Muscle of back (tissue), 13 donors: ENCODE measurements at places on chromosomes 5 and 9.

GRCh38 chr5:9562141-9562540, 16.3 kb upstream of the SEMA5A start:
- DNase-seq = no peak

DNA sequence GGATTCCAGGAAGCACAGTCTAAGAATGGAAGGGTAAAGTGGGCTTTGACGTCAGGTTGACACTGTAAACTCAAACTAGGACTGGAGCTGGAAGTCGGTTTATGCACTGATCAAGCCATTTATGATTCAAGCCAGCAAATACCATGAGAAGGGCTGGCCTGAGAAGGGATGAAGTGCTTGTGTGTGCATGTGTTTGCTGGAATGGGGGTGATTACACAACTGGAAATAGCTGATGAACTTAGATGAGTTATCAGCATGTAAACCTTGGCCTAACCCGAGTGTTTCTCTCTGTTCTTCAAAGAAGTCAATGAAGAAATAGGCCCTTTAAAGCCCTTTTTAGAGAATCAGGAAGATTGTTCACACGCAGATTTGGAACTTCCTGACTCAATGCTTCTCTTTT, 287.6 kb downstream of the RFX3 start:
- DNase-seq = no peak

GRCh38 chr5:57831932-57832331, 349.3 kb upstream of the ACTBL2 start:
- no peak for DNase-seq

DNA sequence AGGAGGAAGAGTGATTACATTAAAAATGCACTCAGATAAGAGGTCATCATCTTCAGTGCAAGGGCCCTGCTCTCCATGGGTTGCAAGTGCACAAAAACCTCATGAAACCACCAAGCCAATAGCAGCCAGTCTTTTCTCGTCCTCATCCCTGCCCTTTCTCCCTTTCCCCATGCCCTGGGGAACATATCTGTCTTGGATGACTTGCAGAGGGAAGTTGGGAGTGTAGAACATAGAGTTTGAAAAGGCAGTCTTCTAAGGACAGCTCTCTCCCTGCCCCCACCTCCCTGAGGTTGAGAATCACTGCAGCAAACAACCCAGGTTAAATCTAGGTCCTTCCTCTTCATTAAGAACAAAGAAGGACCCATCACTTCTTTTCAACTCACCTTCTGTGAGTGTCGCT, 22.0 kb downstream of the DDX31 start:
- no peak for DNase-seq

GRCh38 chr9:93083592-93084470, 12.2 kb upstream of the CARD19 start:
- no peak for DNase-seq

- DNase-seq = no peak
Measured at GRCh38 chr9:112869917-112870316, 20.8 kb downstream of the SLC46A2 start.

DNA sequence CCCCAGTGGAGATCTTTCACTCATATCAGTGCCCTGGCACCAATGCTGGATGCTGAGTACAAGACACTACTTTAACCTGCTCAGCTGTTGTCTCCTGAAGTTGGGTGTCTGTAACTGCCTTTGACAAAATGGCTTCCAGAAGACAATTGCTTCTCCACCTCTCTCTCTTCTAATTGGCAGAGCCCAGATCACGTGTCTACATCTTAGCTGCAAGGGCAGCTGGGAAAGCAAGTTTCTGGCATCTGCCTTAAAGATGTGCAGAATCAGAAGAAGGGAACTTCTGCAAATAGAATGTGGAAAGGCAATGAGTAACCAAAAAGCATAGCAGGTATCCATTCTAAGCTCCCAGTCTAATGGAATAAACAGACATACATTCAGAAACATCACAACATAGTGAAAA, 81.1 kb downstream of the PDZD2 start:
- DNase-seq = no peak

DNA sequence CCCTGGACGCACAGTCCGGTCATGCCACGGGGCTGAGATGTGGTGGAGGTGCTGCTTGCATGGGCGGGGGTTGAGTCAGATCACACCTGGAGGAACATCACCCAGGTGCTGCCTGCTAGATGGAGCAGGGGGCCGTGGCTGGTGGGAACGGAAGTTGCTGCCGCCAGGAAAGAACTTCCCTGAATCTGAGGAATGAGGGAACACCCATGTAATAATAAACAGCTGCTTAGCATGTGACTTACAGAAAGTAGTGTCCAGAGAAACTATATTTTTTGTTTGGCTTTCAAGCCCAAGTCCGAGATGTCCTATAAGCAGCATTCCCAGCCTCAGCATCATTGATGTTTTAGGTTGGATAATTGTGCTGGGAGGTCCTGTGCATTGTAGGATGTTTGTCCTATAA, 27.1 kb upstream of the FAM240B start:
- no peak for DNase-seq

GRCh38 chr5:143525176-143525575, 121.7 kb upstream of the NR3C1 start:
- no peak for DNase-seq

DNA sequence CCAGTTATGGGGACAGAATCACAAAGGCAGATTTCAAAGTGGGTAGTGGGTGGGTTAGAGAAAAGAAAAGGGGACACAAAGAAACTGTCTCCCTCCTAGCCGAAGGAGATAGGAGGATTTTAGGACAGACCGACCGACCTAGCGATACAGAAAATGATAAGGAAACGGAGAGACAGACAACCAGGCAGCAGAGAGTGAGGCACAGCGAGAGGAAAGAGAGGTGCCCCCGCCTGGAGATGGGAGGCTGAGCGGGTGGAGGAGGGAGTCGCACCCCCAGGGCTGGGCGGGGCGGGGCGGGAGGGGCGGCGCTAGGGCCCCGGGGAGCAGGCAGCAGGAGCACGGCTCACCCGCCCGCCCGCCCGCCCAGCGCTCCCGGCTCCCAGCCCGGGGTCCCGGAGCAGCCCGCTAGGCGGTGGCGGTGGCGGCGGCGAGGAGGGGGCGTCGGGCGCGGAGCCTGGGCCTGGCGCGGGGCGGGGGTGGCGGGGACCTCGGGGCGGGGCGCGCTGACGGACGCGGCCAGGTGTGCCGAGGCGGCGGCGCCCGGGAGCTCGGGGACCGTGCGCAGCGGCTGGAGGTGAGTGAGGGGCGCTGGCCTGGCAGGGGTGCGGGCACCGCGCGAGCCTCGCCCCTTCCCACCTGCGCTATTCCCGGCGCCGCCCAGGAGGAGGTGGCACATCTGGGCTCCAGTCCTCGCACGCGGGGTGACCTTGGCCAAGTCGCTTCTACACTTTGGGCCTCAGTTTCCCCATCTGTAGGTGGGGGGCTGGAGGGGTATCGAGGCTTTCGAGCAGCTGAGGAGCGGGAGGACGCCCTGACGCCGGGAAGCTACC, 15.9 kb upstream of the SYNPO start:
- DNase-seq = no peak

- DNase-seq = peak; percentile 65
Measured at GRCh38 chr5:67530609-67531255, 334.1 kb upstream of the CD180 start.

- DNase-seq = no peak
Measured at GRCh38 chr5:55236800-55237199, 3.4 kb upstream of the CCNO start.

DNA sequence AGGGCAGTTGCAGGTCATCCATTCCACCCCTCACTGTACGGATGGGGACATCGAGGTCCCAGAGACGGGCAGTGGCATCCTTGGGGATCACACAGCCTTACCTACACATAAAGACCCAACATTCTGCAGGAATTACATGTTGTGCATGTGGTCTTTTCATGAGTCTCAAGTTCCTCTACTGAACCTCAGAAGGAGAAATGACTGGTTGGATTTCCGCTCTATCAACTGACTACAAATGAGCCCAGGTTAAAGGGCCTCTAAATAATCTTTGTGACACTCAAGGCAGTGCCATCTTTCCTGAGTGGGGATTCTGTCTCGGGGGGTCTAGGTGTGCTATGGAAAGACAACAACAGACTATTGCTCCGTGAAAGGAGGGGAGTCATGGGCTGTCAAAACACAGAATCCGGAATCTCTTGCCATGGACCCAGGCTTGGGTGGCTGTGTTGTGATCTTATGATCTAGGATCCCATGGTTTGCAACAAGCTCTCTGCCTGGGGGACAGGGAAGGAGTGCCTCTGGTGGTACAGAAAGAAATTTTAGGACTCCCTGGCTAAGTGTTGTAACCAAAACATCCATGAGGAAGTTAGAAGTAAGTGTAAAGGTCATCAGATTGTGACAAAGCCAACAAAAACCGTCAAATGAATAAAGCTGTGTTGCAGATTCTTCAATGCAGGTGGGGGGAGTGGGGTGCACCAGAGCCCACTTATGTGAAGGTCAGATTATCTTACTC, 1.9 kb upstream of the SLC31A2 start:
- no peak for DNase-seq

- DNase-seq = no peak
Measured at GRCh38 chr9:113928269-113928668, 52.2 kb downstream of the ZNF618 start.

DNA sequence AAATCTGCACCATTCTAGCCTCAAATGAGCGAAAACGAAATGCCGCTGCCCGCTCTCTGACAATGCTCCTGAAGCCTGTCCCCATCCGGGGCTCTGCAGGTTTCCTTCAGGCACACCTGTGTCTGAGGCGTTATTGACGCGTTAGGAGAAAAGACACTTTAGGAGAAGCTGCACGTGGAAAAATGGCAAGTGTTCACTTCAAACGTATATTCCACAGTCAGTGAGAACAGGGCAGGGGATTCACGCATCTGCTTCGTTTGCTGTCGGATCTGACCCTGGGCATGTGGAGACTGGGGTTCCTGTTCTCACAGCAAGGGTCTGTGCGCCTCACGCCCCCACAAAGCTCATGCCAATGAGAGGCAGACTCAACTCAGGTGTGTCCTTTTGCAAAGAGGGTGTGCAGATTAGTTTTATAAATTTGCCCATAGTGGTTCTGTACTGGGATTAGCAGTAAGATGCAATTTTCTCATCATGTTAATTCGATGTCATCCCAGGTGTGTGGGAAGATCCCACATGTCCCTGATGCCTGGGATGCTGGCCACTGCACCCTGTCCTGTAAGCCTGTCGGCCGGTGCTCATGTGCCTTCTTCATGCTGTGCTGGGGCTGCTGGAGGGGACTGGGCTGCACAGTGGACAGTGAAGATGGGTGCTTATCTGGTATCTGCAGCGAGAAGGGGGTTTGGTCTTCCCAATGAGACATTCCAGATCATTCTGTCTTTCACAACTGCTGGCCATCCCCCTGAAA, 11.2 kb upstream of the TBC1D9B start:
- no peak for DNase-seq

DNA sequence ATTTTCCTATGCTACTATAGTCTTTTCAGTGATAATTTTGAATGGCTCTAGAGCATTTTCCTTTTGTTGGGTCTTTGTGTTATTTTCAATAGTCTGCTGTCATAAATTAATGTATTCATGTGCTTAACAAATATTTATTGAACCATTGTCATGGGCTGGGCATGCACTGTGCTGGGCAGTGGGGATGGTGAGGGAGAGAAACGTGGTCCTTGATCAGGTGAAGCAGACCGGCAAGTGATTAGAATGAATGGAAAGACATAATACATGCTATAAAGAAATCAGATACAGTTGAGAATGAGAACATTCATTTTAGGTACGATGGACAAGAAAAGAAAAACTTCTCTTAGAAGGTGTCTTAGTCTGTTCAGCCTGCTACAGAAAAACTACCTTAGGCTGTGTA, 66.1 kb downstream of the KIF4B start:
- DNase-seq = no peak

GRCh38 chr5:170421826-170422225, 32.7 kb upstream of the KCNMB1 start:
- DNase-seq = peak; percentile 68

DNA sequence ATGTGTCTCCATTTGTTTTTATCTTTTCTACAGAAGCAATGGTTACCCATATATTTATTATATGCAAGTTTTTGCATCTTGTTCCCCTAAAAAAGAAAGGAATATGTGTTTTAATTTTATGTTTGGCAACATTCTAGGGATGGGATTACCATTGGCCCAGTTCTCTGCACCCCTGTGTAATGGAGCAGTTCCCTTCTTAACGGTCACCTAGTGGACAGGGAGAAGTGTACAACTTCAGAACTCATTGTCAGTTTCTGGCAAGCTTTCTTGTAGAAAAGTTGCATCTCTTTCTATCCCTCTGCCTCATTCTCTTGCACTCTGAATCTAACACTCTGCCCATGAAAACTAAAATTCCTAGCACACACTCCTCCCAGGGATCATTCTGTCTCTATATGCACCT, 78.2 kb downstream of the DOCK8 start:
- no peak for DNase-seq

- DNase-seq = peak; percentile 54
Measured at GRCh38 chr9:137255448-137256114, 454 bp downstream of the NELFB start.

DNA sequence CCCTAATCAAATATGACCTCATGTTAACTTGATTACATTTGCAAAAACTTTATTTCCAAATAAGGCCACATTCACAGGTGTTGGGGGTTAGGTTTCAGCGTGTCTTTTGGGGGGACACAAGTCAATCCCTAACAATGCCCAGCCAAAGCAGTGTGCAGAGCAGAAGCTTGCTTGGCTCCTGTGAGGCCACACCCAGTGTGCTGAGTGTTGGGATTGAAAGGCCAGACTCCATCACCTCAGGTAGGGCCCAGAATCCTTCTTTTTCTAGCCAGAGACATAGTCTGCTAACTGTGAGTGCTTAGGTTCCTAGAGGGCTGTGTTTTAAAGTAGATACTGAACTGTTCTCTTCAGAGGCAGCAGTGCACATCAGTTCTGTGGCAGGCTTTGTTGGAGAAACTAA, 27.9 kb downstream of the KDM4C start:
- no peak for DNase-seq

DNA sequence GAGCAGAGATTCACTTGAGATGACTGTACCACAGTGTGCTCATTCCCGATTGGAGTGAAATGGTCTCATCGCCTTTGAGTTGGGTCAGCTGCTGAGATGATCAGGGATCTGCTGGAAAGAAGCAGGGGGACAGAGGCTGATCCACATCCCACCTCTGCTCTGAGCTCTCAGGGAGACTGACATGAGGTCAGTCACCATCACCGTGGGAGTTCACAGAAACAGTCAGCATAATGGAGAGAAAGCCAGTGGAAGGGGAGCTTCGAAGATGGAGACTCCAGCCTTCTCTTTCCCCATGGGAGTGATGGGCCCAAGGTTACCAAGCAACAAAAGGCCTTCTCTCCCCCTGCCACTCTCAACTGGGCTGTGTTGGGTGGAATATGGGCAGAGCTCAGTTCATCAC, 276.4 kb downstream of the CDK5RAP2 start:
- no peak for DNase-seq

DNA sequence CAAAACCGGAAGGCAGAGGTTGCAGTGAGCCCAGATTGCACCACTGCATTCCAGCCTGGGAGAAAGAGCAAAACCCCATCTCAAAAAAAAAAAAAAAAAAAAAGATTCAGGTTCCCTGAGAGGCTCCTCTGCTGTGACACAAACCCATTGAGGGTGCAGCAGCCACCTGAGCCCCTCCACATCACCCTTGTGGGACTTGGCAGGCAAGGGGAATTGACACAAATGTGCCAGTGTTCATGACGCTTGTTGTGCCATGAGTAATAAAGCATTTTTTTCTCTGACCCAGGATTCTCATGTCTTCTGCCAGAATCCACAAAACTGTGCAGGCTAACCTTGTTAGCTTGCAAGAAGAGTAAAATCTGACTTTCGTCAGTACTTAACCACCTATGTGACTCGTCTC, 149.6 kb downstream of the TTC39B start:
- DNase-seq = no peak

- DNase-seq = no peak
Measured at GRCh38 chr9:34898846-34899245, 59.2 kb upstream of the PHF24 start.
